ENCODE measurements at places on chromosomes 5 and 9. TPM values are rescaled to one million over a fixed set of nuclear protein-coding genes. Genes with fewer than 3 reads are reported as not detected.

The IFNA21 gene
- not detected for total RNA-seq

The PARP8 gene
- 162 TPM for total RNA-seq

The GLDC gene
- total RNA-seq, result not detected

DNA sequence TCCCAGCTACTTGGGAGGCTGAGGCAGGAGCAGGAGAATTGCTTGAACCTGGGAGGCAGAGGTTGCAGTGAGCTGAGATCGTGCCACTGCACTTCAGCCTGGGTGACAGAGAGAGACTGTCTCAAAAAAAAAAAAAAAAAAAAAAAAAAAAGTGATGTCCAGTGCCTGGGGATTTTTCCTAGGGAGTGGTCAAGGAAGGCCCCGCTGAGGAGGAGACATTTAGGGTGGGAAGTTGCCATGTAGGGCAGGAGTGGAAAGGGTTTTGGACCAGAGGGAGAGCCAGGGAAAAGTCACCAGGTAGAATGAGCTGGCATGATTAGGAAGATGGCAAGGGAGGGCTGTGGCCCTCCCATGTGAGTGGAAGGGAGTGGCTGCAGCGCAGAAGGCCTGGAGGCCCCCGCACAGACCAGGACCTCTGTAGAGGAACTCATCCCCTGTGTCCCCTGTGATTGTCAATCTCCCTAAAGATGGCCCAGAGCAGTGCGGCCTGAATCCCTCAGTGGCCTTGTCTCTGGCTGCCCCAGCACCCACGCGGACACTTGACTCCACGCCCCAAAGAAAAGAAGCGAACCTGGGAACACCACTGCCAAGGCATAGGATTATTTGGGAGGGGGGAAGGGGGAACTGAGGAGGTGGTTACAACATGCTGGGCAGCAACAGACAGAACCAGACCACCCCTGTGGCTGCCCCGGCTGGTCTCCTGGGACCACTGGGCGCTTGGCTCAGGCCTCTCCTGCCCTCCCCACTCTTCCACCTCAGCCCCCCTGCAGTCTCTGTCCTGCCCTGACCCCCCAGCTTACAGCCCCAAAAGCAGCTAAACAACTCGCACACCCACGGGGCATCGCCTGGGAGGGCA, 2.6 kb upstream of the SQSTM1 start:
- DNase-seq, result no peak

- no peak for DNase-seq
Observed at GRCh38 chr5:17219469-17219868, 2.0 kb downstream of the BASP1 start.

- no peak for DNase-seq
Observed at GRCh38 chr5:78377056-78377717, 16.8 kb downstream of the SCAMP1 start.

- no peak for DNase-seq
Observed at GRCh38 chr5:179878222-179879002, 19.8 kb upstream of the MRNIP start.

- DNase-seq, result no peak
Observed at GRCh38 chr9:117359910-117360309, 54.9 kb downstream of the ASTN2 start.
